ENCODE measurements at places on chromosomes 6 and 20.

GRCh38 chr6:44969446-44970185 lies 358.5 kb upstream of the RUNX2 start:
- no peak for DNase-seq

GRCh38 chr6:29680416-29680815 lies 536 bp downstream of the ZFP57 start:
- no peak for DNase-seq

DNA sequence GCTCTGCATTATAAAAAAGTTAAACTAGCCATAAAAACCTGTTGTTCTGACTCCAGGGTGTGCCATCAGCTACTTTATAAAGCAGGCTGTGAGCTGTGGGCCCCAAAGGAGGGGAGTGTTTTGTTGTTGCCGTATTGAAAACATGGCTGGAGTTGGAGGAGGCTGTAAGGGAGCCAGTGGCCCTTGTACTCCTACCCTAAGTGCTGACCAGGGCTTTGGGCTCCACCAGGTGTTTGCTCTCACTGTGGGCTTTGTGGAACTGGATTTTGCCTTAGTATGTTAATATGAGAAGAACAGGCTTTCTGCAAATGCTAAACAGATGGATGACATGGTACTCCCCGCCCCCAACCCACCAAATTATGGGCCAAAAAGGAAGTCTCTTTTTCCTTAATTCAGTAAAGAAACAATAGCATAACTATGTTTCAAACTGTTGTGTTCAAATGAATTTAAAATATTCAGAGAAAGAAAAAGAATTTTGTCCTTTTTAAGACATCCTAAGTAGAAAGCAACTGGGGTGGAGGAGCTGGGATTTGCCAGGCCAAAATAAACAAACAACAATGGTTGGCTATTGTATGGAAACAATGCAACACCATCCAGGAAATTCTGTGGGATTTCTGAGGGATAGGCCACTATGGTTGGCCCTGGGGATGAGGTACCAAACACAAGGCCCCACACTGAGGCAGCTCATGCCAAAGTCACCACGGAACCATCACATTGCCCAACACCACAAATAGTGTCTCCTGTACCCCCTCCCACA lies 63.3 kb downstream of the PLCG1 start:
- DNase-seq: no peak

DNA sequence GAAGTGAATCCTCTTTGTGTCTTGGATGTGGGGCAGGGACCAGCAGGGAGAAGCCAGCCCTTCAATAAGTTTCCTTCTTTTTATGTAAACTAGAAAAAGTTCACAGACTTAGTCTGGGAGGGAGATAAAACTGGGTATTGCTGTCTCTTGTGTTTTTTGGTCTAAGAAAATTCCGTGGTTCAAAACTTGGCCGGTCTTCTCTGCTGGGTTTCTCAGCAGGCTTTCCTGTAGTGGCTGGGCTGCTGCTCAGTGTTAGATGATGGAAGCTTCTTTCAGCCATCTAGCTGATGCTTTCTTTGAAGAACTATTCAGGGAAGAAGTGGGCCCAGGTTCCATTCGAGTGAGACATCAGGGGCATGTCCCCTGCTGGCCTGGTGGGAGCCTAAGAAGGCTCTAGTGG lies 70.7 kb upstream of the SCP2D1 start:
- DNase-seq: no peak

- DNase-seq: no peak
Measured at GRCh38 chr6:110934381-110934898, 24.1 kb upstream of the GTF3C6 start.

- no peak for DNase-seq
Measured at GRCh38 chr6:3557336-3557735, 100.5 kb upstream of the SLC22A23 start.

GRCh38 chr6:81625216-81625615 lies 127.3 kb downstream of the TENT5A start:
- no peak for DNase-seq

- DNase-seq: no peak
Measured at GRCh38 chr6:109695468-109695867, 4.4 kb downstream of the FIG4 start.

- no peak for DNase-seq
Measured at GRCh38 chr20:60206259-60206658, 248.0 kb downstream of the CDH26 start.

DNA sequence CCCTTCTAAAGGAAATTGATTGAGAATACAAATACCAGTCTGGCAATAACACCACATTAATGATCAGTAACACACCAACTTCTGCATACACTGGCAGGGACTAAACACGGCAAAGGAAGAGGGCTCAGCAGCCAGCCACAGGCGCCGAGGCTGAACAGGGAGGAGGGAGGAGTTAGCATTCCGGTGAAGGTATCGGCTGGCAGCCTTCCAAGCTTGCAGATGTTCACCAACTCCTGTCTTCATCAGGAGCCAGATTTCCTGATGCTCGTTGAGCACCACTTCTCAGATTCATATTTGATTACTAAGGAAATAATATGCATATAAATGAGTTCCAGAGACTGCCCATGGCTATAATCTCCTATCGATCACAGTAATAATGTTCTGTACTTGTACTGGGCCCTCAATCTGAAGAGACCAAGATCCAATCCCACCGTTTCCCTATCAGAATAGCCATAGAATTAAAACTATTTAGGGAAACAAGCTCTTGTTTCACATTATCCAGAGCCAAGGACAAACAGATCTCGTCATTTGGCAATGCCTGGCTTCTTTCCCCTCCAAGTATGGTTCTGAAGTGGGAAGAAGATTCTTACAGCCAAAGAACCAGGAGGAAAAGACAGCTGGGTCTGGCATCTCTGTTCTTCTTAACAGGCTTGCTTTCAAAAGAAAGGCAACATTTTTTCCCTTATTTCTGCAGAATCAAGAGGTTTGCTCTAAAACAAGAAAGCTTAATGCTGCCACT lies 42.2 kb downstream of the GFOD1 start:
- DNase-seq: peak; percentile 75

- no peak for DNase-seq
Measured at GRCh38 chr6:107717781-107718180, 106.3 kb downstream of the SCML4 start.

DNA sequence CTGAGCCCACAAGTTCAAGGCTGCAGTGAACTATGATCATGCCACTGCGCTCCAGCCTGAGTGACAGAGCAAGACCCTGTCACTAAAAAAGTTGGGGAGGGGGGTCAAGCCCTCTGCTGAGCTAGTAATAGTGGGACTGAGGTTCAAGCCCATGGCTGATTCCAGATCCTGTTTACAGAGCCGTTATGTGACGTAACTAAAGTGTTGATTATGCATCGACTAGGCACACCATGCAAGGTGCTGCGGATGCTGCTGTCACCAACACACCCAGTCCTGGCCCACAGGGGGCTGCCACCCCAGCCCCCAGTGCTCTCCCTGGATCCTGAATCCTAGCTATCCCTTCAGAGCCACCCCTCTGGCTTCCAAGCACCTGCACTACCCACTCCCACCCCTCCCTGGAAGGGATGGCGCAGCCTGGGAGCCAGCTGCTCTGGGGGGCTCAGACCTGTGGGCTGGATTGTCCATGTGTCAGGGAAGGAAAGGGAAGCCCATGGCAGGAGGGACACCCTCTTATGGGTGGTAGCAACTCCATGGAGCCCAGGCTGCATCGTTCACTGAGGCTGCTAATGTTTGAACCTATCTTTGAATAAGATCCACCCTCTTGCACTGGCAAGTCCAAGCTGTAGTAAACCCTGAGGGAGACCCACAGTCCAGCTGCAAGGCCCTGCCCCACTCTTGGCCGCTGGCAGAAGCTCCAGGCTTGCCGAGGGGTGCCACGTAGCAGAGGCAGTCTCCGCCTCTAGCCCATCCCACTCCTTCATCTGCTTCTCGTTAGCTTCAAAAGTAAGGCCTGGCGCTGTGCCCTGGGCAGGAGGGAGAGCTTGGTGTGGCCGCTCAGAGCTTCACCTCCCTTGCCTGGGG lies 95.0 kb downstream of the SNX5 start:
- peak; percentile 63 for DNase-seq

DNA sequence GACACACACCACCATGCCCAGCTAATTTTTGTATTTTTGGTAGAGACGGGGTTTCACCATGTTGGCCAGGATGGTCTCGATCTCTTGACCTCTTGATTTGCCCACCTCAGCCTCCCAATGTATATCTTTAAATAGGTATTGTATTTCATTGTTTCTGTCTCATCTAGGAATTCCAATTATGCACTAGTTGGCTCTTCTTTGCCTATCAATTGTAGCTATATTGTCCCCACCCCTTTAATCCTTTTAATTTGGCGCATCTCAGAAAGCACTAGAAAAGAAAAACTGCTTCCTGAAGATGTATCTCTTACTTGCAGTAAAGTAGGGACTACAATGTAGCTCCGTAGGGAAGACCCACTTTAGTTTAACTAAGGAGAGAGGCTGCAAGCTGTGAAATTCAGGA lies 10.5 kb upstream of the MAVS start:
- no peak for DNase-seq

DNA sequence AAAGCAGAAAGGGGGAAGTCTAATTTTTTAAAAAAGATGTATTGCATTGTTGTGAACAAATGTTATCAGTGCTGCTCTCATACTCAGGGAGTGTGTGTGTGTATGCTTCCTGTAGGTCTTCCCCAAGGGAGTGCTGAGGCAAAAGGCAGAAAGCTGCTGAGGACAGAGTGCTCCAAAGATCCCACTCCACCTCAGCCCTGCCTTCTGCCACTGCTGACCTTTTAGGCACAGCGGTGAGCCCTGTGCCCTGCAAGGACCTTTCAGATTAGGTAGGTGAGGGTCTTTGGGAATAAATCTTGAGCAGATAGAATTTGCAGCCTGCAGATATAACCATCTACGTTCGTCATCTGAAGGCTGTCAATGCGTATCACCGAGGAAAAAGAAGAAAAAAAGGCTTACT lies 756.4 kb upstream of the MMS22L start:
- no peak for DNase-seq

DNA sequence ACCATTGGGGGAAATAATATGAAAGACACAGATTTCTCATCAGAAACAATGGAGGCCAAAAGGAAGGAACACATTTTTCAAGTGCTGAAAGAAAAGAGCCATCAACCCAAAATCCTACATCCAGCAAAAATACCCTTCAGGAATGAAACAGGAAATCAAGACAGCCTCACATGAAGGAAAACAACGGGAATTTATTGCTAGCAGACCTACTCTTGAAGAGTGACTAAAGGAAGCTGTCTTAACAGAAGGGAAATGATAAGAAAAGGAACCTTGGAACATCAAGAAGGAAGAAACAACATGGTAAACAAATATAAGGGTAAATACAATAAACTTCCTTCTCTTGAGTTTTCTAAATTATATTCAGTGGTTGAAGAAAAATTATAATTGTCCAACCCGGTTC lies 44.2 kb downstream of the RNF24 start:
- DNase-seq: no peak

GRCh38 chr6:138001750-138002349 lies 105.4 kb downstream of the PERP start:
- DNase-seq: peak; percentile 60

- peak; percentile 92 for DNase-seq
Measured at GRCh38 chr6:46419576-46420002, 71.7 kb downstream of the RCAN2 start.

GRCh38 chr6:53796451-53796780 lies 1.6 kb downstream of the LRRC1 start:
- no peak for DNase-seq

GRCh38 chr6:43951063-43951755 lies 176.0 kb downstream of the MRPL14 start:
- no peak for DNase-seq

- no peak for DNase-seq
Measured at GRCh38 chr6:114334237-114334636, 8.6 kb downstream of the HS3ST5 start.

- no peak for DNase-seq
Measured at GRCh38 chr6:15234068-15234758, 11.7 kb upstream of the JARID2 start.

DNA sequence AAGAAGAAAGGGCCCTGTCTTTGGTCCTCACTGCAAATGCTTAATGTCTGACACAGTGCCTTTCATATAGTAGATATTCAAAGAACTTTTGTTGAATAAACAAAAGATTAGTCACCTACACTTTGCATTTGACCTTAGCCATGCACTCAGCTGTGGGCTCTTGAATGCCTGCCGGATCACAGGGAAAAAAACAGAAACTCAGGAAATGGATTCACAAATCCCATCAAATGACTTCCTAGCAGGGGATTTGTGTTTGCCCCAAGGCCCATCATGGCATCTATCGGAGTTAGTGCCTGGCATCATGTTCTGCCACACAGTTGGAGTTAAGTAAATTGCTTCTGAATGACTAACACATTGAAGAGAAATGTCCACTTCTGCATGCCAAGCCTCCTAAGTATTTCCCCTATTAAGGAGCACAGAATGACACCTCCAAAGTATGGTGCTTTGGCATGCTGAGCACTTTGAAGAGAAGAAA lies 72.3 kb upstream of the DST start:
- DNase-seq: peak; percentile 51

DNA sequence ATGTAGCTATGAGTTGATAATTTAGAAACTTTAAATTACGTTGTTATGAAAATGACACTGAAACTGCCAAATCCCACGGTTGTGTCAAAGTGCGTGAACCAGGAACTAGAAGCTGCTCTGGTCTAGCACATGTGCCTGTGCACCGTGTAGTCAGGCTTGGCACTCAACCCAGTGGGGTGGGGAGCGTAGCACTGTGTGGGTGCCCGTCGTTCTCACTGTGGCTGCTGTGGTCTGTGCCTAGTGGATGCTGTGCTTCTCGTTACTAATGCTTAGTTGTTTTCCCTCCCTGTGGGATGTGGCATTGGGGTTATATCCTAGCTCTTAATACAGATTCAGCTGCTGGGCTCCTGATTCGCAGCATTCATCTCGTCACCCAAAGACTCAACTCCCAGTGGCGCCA lies 46.2 kb upstream of the ADIG start:
- DNase-seq: no peak

- DNase-seq: no peak
Measured at GRCh38 chr6:148864941-148865340, 118.1 kb downstream of the UST start.

DNA sequence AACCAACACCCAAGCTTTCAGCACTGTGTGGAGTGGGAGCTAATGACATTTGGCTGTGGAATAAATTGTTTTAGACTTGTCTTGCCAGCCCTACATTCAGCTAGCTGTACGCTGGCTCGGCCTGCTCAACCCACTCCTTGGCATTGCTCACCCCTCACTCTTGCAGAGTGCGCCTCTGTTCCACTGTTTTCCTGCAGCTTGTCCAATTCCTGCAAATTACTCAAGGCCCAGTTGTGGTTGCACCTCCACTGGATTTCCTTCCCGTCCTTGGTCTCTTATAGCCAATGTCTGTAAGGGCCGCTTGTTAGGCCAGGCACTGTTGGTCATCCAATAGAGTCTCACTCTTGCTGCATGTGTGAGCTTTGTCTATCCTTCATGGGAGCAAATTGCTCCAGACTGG lies 289.2 kb upstream of the RNF24 start:
- DNase-seq: peak; percentile 1
